ENCODE measurements at places on chromosomes 2 and 18.

- DNase-seq, result no peak
Measured at GRCh38 chr2:43157506-43158246, 68.7 kb downstream of the ZFP36L2 start.

DNA sequence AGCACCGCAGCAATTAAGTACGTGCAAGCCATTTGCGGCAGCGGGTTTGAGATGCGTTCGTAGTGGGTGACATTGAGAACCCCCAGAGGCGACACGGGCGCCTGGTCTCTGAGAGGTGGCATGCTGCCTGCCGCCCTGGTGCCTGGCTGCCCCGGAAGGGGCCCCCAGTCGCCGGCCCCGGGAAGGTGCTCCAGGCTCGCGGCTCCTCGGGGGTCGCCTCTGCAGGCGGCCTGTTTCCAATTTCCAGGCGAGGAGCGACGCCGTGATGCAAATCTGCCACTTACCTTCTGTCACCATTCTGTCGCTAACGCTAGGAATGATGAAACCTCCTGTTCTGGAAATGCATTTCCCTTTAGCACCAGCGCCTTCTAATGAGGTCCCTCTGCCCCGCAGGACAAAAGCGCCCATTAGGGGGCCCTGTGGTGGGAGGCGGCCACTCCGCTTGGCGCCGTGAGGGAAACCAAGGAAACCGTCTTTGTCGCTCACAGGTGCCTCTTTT, 13.0 kb downstream of the KIF5C start:
- peak; percentile 10 for DNase-seq

DNA sequence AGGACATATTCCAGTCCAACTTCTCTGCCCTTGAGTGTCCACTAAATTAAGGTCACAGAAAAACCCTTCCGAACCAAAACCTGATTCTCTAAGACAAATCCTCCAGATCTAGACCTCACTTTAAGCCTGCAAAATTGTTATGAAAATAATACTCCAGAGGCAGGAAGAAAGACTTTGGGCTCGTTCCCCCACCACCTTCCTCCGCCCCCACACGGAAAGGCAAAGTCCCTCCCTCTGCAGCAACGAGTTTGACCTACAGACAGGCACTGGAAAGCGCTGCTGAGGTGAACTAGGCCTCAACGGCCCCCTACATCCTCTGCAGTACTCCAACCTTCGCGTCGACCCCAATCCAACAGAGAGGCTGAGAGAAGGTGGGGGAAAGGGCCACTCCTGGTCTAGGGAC, 808 bp downstream of the ATP5MC3 start:
- peak; percentile 43 for DNase-seq

- no peak for DNase-seq
Measured at GRCh38 chr2:178731300-178731699, 75.9 kb downstream of the TTN start.

DNA sequence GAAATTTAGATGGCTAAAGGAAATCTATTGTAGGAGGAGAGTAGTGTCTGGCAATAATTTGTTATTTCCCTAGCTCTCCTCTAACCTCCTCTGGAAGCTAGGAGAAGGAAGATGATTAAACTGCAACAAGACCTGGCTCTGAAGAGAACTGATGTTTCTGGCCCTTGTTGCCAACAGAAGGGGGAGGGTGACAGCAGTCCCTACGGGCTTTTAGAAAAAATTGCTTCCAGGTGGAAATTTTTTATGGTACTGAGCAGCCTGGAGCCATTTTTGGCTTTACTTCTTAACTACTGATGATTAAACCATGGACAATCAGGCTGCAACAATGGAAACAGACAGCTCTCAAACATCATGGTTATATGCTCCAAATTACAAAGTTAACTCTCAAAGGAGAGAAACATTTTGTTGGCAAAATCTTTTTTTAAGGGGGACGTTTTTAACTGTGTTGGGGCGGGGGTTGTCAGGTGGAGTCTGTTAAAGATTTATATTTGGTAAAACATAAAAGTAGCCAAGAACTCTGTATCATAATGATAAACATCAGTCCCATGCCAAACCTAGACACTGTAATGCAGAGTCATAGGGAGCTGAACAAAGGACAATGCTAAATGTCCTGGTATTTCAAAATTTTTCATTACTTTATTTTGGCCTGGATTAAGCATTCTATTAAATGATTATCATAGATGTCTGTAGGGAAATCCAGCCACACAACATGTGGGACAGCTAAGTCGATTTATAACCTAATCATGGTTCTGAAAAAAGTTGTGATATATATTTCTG, 70.0 kb downstream of the EXOC6B start:
- no peak for DNase-seq
